Mucosa of descending colon (tissue), 3 donors: ENCODE measurements at places on chromosomes 11 and 22.

GRCh38 chr11:8732748-8733241 is 50.2 kb downstream of the RPL27A start:
- DNase-seq, result no peak

DNA sequence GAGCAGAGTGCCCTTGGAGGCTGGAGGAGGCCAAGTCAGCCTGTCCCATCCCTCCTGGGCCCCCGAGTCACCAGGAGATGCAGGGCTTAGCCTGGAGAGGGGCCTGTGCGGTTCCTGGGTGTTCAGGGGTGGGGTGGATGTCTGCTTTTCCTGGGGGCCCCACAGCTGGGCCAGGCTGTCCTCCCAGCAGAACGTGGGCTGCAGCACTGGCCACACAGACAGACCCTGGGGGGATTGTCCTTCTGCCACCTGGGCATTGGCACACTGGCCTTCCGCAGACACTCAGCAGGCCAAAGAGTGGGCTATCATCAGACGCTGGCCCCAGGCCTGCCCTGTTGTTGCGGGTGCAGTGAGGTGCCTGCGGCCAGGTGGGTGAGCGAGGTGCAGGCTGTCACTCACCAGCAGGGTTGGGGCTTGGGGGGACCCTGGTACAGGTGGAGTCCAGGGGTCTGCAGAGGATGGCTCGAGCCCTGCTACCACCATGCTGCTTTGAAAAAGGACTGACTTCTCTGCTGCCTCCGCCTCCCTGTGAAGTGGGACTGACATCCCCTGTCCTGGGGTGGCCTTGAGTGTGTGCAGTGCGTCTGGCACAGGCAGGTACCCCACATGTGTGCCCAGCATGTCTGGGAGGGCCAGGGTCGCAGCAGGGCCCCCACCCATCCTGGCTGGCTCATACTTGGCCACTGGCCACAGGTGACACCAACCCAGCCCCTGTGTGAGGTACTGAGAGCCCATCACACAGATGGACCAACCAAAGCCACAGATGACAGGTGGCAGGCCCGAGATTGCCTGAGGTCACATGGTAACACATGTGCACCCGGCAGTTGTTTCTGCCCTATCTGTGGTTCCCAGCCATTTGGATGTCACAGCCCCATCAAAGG is 39.0 kb upstream of the KCNQ1OT1 start:
- no peak for DNase-seq

GRCh38 chr22:46042786-46043185 is 65.8 kb upstream of the WNT7B start:
- no peak for DNase-seq

GRCh38 chr11:65432100-65432650 is 9.6 kb downstream of the NEAT1 start:
- DNase-seq, result no peak

DNA sequence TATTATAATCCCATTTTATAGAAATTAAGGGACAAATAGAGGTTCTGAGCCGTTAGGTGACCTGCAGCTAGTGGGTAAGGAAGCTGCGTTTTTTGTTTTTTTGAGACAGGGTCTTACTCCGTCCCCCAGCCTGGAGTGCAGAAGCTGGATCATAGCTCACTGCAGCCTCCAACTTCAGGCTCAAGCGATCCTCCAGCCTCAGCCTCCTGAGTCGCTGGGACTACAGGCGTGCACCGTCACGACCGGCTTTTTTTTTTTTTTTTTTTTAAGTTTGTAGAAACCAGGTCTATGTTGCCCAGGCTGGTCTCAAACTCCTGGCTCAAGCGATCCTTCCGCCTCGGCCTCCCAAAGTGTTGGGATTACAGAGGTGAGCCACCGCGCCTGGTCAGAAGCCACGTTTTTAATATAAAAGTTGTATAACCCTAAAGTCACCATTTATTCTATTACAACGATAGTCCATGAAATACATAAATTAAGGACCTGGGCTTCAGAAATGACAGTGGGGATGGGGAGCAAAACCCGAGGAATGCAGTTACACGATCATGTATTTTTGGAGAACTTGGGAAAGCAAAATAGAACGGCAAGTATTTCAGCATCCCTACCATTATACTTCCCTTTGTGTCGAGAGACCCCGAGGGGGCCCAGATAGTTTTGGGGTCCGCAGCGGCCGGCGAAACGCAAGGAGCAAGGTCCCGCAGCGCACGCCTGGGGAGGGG is 638 bp downstream of the SAAL1 start:
- DNase-seq, result no peak

DNA sequence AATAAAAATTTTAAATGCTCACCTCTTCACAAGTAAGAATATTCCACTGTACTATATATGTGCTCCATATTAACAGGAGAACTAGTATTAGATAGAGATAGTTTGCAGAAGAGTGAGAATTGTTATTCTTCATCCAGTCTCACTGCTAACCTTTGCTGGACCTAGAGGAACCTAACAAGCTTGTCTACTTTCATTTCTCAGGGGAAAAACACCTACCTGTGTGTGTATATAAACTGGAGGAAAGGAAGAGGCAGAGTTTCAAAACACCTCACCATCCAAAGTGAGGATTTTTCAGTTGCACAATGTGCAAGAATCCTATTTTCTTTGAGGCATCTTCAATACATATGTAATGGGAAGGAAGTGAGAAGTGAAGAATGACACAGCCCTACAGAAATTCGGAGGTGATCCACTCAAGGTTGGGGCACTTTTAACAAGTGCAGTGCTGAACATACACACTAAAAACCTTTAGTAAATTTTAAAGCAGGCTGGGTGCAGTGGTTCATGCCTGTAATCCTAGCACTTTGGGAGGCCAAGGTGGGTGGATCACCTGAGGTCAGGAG is 52.4 kb downstream of the SYTL2 start:
- no peak for DNase-seq

DNA sequence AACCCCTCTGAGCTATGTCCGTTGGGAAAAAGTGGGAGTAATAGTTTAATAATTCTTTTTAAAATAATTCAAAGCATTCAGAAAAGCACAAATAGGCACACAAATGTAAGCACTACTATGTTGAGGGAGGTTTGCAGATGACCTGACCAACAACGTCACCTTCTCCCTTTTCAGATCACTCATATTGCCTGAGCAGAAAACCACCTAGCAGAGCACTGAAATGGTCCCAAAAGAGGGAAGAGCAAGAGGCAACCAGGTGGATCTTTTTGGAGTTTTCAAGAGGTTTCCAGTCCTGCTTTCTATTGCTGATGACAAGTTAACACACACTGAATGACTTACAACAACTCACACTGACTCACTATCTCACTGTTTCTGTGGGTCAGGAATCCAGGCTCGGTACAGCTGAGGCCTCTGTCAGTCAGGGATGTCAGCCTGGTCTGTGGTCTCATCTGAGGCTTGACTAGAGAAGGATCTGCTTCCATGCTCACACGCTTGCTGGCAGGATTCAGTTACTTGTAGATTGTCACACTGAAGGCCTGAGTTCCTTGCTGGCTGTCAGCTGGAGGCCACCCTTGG is 4.3 kb upstream of the PGA3 start:
- DNase-seq, result no peak

DNA sequence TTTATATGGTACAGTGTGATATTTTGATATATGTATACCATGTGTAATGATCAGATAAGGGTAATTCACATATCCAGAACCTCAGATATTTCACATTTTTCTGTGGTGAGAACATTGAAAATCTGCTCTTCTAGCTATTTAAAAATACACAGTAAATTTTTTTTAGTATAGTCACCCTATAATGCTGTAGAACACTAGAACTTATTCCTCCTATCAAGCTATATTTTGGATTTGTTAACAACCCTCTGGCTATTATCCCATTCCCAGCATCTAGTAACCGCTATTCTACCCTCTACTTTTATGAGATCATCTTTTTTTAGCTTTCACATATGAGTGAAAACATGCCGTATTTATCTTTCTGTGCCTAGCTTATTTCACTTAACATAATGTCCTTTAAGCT is 65.5 kb upstream of the SYT9 start:
- no peak for DNase-seq

DNA sequence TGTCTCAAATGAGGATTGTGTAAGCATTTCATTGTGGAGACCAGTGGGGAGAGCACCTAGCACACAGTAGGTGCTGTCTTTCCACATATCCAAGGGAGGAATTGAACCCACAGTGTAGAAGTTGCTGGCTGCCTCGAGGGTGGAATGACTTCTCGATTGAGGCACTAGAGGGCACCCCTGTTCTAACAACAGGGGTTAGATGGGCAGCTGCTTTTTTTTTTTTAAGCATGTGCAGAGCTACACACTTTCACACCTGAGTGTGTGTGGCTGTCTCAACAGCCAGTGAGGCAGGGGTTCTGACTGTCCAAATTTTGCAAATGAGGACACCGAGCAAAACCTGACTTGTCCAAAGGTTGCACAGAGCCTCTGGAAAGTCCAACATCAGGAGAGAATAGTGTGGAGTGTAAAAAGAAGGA is 118.2 kb upstream of the CRYBB3 start:
- DNase-seq, result peak; percentile 65

DNA sequence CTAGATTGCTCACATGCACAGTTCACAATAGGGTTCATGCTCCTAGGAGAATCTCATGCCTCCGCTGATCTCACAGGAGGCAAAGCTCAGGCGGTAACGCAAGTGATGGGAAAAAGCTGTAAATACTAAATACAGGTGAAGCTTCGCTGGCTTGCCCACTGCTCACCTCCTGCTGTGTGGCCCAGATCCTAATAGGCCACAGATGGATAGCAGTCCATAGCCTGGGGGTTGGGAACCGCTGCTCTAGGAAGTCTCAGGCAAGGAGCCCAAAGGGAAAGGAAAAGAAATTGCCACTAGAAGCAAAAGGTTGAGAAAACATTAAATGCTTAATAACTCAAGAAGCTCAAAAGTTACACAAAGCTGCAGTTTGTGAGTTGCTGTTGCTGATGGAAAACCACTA is 3.2 kb upstream of the TRPC6 start:
- no peak for DNase-seq

GRCh38 chr11:71080239-71081097 is 171.9 kb downstream of the SHANK2 start:
- no peak for DNase-seq

DNA sequence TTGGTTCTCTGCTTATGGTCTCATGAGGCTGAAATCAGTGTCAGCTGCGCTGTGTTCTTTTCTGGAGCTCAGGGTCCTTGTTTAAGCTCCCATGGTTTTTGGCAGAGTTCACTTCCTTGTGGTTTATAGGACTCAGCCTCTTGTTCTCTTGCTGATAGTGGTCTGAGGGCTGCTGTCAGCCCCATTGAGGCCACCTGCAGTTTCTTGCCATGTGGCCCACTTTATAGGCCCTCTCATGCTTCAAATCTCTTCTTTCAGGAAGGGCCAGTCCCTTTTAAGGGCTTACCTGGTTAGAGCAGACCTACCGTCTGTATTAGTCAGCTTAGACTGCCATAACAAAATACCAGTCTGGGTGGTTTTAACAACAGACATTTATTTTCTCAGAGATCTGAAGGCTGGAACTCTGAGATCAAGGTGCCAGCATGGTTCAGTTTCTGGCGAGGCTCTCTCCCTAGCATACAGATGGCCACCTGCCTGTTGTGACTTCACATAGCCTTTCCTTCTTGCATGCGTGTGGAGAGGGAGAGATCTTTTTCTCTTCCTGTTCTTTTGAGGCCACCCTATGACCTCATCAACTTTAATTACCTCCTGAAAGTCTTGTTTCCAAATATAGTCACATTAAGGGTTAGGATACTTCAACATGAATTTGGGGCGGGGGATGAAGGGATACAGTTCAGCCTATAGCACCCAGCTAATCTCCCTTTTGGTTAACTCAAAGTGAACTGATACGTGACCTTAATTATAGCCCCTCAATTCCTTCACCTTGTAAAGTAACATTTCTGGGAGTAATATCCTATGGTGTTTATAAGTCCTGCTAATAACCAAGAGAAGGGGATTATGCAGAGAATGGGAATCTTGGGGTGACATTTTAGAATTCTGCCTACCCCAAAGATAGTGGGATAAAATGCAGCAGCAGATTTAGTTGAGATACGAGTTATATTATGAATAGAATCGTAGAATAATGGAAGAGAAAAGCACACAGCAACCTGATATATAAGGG is 131.8 kb downstream of the UVRAG start:
- no peak for DNase-seq

GRCh38 chr22:46163557-46163888 is 13.2 kb downstream of the PPARA start:
- no peak for DNase-seq

DNA sequence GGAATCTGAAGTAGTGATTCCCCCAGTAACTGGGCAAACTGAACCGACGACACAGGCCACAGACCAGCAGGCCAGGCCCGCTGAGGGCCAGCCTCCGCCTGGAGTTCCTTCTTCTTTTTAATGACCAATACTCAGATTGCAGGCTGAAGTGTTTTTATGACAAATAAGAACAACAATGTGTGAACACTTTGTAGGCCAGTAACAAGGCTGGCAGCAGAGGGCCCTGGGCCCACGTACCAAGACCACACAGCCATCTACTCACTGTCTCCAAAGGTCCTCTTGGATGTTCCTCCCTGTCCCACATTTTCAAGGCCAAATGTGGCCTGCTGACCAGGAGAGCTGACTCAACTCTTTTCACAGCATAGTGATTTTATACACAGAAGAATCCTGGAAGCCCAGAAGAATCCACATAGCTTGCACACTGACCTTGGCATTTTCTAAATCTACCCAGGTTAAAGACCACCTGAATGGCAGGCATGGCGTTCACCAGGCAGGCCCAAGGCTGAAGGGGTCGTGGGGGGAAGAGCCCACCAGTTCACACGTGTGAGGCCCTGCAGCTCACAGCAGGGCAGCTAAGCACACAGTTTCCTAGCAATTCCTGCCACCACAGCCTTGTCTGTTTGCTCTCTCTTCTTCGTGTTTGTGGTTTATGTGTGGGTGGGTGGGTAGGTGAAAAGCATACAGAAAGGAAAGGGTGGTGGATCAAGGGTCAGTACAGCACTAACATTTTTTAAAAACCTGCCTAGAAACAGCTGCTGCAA is 13.3 kb downstream of the SMCO4 start:
- no peak for DNase-seq

DNA sequence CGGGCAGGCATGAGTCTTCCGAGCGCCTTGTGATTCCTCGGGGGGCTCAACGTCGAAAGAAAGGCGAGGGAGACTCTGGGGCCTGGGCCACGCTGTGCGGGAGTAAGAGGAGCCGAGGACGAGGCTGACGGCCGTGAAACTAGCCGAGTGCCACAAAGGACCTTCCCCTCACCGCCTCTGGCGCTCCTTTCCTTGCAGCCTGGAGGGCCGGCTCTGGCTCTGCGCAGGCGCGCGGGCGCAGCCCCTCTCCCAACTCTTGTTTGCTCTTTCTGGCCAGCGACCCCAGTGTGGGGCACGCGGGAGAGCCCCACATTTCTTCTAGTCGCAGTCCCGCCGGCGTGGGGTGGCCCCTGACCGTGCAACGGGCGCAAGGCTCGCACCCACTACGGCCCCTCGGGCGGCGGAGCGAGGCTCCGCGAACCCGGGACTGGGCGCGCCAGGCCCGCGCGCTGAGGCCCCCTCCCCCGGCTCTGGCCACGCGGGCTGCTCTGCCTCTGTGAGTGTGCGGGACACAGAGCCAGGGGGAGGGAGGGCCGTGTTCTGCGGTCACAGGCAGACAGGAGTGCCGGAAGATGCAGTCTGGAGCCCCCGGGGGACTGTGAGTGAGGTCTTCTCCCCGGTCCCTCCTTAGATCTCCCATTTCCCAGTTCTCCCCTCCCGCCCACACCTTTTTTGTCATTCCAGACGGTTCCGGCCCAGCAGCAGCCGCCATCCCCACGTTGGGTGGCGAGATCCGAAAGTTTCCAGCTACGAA is 1.0 kb upstream of the TOB2 start:
- DNase-seq, result peak; percentile 82
